ENCODE measurements at places on chromosomes 3 and 15.
A peak's percentile ranks its signal among the peaks of the same experiment; 100 is the strongest.

- DNase-seq: no peak
These were observed 397.5 kb upstream of the ATP10A start for GRCh38 chr15:26260517-26261133.

GRCh38 chr3:143035466-143036211 is 34.3 kb downstream of the U2SURP start:
- no peak for DNase-seq

DNA sequence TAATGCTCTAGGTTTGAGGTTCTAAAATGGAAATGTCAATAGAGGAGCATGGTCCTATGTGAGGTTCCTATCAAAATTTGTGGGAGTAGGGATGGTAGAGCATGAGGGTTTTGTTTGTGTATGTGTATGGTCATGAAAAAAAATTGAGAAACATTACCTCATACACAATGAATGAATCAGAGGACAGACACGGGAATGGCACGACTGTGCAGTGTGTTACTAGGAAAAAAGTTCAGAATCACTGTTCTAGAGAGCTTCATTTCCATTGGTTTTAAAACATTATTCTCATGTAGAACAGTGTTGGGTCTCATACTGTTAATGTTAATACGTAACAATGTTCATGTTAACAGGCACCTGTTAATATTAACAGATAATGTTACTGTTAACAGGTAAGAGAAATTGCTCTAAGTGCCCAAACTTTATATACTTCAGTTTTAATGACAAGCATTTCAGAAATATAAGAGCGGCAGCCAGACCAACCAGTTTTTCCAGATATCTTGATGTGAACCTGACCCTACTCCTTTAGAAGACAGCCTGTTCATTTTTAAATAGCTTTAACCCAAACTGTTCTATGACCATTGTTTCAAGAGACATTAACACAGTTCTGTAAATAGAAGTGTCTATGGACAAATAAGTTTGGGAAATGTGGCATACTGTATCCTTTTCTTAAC is 48.0 kb downstream of the SLC15A2 start:
- no peak for DNase-seq

- no peak for DNase-seq
These were observed 1345.0 kb downstream of the NSUN3 start for GRCh38 chr3:95407709-95408463.

DNA sequence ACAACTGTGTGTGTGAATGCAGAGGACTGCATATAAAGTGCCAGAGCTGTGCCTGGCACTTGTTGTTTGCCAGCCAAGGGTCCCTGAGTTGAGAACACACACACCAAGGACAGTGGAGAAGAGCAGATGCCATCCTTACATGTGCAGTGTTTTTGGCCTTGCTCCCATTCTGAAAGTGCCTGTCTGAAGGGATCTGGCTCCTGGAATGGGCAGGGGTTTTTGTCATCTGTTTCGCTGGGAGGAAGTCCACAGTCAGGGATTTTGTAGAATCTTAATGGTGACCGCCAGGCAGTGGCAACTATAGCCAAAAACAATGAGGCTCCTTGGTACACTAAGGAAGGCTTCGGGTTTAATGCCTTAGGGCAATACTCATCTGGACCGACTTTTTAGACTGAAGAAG is 63.7 kb downstream of the DUT start:
- DNase-seq: no peak

DNA sequence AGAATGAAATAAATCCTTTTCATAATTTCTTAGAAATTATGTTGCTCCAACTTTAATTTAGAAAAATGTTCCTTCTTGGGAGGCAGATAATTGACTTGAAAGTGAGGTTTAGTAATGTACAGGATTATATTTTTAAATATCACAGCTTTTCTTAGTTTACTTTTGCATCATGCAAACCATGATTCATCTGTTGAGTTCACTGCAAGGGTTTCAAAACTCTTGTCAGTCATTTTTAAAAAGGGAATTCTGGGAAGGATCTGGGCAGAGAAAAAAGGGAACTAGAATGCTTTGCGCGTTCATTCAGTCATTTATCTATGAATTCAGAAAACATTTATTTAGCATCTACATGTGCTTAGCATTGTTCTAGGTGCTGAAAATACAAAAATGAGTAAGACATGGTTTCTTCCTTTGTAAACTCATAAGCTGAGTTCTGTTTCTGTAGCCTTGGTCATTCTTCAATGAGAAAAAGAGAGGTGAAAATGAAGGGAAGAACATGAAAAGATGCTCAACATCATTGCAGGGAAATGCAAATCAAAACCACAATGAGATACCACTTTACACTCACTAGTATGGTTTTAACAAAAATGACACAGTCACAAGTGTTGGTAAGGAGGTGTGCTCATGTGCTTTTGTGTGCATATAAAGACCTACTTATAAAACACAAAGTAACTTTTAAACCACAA is 209.1 kb downstream of the NR1D2 start:
- no peak for DNase-seq

- DNase-seq: no peak
These were observed 64.0 kb upstream of the PRR20G start for GRCh38 chr3:127351775-127352350.

DNA sequence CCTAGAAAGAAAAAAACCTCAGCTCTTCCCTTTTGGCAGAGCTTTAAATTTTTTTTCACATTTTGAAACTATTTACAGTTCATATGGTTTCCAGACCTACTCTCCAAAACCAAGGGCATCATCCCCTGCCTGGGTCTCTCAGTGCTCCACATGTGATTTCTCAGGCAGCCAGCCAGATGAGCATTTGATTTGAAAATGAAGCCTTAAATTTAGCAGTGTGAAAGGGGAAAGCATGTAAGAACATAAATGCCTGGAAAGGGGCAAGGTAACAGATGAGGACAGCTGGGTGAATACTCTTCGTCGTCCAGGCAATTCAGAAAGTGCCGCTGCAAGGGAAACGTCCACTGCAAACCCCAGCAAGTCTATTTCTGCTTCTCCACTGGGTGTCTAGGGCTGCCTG is 94.8 kb downstream of the ATP8B4 start:
- DNase-seq: no peak

DNA sequence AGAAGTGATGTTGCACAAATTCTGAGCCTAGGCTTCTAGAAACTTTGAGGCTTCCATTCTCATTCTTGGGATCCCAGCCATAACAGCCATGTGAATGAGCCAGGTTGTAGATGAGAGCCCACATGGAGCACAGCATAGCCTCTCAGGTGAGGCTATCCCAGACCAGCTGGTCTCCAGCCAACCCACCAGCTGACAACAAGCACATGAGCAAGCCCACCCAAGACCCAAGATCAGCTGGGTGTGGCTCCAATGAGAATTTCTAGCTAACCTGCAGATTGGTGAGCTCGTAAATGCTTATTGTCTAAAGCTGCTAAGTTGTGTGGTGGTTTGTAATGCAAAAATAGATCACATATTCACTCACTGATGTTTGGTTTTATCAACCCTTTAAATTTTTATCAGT is 14.4 kb downstream of the KY start:
- DNase-seq: no peak

GRCh38 chr3:64224826-64225610 is at the start of gene PRICKLE2:
TSS of gene PRICKLE2 (minus strand) at chr3:64225466. CDS start at chr3:64198927, 26,539 bp downstream.
- DNase-seq: no peak

GRCh38 chr3:100662113-100662823 is 47.0 kb upstream of the TFG start:
- DNase-seq: no peak

GRCh38 chr3:27681249-27681748 is 40.8 kb downstream of the EOMES start:
- peak; percentile 20 for DNase-seq

GRCh38 chr3:30114918-30115317 is 491.5 kb upstream of the TGFBR2 start:
- no peak for DNase-seq

- DNase-seq: no peak
These were observed 97.8 kb downstream of the SQOR start for GRCh38 chr15:45732662-45733061.

- DNase-seq: no peak
These were observed 176.7 kb upstream of the PDZRN3 start for GRCh38 chr3:73801444-73801843.

GRCh38 chr15:80536231-80536630 is 132.0 kb downstream of the ARNT2 start:
- no peak for DNase-seq

DNA sequence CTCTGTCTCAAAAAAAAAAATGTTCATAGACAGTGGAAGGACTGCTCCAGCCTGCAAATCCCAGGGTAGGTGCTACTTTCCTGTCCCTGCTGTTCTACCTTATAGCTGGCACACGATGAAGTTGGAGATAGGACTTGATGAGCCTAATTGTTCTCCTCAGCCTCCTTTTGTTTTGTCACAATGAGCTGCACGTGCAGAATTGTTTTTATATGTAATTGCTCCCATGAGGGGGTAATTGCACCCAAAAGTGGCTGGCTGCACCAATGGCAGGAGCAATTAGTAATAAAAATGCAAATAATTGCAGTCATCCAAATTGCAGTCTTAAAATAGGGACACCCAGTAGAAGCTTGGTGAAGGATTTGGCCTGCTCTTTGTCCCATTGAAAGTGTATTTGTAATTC is 63.0 kb upstream of the PFN2 start:
- DNase-seq: no peak

DNA sequence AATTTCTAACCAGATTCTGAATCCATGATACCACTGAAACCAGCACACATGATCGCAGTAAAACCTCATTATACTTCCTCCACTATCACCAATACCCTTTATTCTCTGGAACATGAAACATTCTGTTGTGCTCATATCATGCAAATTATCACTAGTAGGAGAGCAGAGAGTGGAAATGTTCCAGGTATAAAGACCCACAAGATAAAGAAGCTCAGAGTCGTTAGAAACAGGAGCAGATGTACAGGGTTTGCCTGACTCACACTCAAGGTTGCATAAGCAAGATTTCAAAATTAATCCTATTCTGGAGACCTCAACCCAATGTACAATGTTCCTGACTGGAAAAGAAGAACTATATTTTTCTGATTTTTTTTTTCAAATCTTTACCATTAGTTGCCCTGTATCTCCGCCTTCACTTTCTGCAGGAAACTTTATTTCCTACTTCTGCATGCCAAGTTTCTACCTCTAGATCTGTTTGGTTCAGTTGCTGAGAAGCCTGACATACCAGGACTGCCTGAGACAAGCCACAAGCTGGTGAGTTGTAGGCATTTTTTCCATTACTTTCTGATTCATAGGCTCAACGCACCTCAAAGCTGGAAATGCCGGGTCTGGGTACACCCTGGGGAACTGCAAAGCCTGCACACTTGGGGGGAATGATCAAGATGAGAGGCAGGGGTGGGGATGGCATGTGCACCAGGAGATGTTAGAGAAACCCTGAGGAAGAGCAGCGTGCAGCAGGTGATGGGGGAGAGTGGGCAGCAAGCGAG is at the start of gene CCR2:
Gene CCR2 (plus strand): TSS at position 465 of the 764 bp plus-strand sequence. CDS start 3,417 bp downstream, outside the sequence.
- no peak for DNase-seq
